Muscle of leg (tissue), 16 donors: ENCODE measurements at places on chromosomes 6 and 20. TPM values are rescaled to one million over a fixed set of nuclear protein-coding genes. Genes with fewer than 3 reads are reported as not detected.

DNA sequence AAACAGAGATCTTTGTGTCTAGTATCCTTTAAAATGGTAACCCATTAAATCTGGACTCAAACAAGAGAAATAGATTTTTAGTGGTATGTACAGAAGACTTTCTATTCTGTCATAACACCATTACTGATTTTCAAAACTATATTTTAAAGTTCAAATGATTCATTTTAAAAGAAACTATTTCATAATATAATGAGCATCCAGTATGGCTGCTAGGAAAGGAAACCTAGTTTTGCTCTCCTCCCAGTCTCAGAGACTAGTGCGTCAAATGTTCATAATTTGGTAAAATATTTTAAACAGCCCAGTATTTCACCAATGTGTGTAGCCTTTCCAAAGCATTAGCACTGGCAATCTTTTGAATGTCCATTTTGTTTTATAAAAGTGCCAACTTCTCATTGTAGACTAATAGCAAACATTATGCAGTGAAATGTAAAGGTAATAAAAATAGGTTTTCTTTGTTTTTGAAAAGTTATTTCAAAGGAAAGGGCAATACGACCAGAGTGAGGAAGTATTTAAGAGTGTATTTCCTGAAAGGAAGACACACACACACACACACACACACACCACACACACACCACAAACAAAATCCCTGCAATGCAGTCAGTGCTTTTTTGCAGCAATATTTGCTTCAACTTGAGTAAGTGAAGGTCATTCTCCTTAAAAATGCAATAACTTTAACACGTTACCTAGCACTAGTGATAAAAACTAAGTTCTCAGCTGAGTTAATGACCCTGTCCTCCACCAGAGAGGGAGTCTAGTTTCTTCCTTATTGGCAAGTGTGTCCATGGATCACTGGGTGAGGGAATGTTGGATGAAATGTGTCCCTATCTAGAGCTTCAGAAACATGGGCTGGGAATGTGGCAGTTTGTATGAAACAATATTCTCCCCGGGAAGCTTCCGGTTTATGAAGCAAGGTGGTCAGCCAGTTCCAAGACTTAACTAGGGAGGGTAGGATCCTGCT is 4.6 kb downstream of the PPP1R3G start:
- no peaks in the 10 kb centered on the region for H3K36me3 ChIP-seq
- DNase-seq, result no peak
- H3K4me3 ChIP-seq, result no peak overlapping the region
- peaks cover 13% of the 10 kb centered on the region for H3K27me3 ChIP-seq

DNA sequence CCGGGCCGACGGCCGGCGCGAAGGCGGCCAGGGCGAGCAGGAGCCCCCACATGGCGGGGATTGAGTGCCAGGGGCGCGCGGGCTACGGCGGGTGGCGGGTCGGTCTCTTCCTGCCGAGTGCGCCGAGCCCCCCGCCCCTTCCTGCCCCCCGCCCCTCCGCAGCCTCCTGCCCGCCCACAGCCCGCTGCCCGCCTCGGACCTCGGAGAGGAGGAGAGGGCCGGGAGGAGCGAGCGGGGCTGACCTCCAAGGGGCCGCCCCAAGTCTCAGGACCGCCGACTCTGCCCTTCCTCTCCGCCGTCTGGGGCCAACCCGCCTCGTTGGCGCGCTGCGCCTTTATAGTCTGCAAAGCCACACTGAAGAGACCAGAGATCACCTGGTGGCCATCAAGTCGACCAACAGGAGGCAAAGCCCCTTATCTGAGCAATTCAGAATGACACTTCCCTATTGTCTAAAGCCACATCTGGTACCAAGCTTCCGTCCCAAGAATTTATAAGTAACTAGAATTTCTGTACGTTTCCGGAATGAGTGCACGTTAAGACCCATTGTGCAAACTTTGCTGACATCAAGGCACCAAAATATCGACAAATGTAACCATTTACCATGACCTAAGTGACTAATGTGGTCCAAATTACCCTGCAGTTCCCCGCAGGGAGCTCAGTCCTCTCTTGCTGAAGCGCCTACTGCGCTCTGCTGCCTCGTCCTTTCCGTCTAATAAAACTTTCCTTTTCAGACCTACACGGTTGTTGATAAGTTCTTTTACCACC is at the start of gene CPXM1:
CPXM1 (minus strand) TSS at position 107 of the 765 bp plus-strand sequence; CDS start at position 52, 55 bp downstream.
- peak within 1 kb of the TSS; percentile 74 for H3K4me3 ChIP-seq
- H3K36me3 ChIP-seq, result peaks cover 21% of the 10 kb centered on the region
- peak; percentile 75 for DNase-seq
- peak within 1 kb of the TSS; percentile 65 for H3K27ac ChIP-seq
- peaks cover 29% of the 10 kb centered on the region for H3K4me1 ChIP-seq

The NHLRC1 gene
- total RNA-seq, result 2.5 TPM

GRCh38 chr6:137919837-137920730 is 53.0 kb downstream of the TNFAIP3 start:
- no peaks in the 10 kb centered on the region for H3K4me1 ChIP-seq
- no peaks in the 10 kb centered on the region for H3K27me3 ChIP-seq
- H3K4me3 ChIP-seq, result no peak overlapping the region

The SGK2 gene
- 0.75 TPM for total RNA-seq
